Immature natural killer cell (primary cell): ENCODE measurements at places on chromosomes 16 and 17. TPM values are rescaled to one million over a fixed set of nuclear protein-coding genes. Genes with fewer than 3 reads are reported as not detected.

- DNase-seq = no peak
These were observed 198.0 kb upstream of the MAF start for GRCh38 chr16:79798416-79799053.

DNA sequence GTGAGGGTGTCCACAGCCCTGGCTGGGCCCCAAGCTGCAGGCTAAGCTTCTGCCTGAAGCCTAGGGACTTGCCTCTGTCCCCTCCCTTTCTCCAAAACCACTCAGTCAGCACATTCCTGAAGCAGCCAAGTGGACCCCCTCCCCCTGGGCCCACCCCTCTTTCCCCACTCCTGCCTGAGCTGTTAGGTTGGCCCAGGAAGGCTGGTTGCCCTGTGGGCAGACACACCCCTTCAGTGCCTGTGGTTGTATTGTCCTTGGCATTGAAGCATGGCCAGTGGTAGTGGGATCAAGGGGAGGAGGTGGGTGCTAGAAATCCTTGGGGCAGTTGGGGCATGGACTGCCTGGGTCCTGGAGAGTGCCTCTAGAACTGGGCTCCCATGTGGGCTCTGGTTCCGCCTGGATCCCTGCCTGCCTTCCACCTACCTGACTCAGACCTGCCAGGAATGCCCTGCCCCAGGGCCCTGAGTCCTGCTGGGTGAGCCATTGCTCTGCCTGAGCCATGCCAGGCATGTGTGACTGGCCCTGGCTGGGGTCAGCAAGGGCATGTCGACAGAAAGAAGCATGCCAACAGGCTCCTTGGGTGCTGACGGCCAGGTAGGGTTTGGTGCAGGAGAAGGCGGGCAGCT lies 2.1 kb downstream of the TRAF4 start:
- no peak for DNase-seq

GRCh38 chr16:12542818-12543699 lies 260.6 kb downstream of the CPPED1 start:
- no peak for DNase-seq

DNA sequence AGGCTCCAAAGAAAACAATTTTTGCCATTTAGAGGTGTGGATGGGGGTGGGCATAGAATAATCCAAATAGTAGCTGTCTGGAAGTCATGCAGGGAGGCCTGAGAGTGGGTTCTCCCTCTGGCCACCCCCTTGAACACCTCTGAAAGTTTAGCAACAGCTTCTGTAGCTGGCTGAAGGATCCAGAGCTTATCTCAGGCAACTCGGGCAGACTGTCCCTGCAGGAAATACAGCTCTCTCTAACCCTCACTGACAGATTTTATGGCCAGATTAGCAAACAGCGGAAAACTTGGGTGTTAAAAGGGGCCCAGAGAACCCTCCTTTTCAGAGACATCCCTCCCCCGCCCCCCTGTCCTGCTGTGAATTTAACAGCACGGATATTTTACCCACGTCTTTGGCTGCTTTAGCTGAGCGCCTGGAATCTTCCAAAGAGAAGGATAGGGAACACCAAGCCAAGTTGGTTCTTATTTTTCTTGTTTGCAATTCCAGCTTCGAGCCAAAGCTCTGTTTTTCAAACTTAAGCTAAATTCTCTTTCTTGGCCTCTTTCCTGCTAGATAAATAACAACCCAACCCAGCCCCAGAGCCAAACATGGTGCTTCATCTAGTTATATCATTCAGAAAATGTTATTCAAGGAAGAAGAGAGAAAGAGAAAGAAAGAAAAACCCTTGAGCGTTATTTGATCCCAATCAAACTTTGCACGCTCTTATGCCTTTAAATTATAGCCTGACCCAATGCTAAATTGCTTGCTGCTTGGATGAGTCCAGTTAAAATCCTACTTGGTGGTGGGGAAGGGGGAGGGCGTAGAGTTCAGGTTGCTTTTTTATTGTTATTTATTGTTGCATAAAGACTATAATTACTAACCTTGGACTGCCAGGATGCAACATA lies 2.3 kb upstream of the HOXB2 start:
- DNase-seq = no peak

DNA sequence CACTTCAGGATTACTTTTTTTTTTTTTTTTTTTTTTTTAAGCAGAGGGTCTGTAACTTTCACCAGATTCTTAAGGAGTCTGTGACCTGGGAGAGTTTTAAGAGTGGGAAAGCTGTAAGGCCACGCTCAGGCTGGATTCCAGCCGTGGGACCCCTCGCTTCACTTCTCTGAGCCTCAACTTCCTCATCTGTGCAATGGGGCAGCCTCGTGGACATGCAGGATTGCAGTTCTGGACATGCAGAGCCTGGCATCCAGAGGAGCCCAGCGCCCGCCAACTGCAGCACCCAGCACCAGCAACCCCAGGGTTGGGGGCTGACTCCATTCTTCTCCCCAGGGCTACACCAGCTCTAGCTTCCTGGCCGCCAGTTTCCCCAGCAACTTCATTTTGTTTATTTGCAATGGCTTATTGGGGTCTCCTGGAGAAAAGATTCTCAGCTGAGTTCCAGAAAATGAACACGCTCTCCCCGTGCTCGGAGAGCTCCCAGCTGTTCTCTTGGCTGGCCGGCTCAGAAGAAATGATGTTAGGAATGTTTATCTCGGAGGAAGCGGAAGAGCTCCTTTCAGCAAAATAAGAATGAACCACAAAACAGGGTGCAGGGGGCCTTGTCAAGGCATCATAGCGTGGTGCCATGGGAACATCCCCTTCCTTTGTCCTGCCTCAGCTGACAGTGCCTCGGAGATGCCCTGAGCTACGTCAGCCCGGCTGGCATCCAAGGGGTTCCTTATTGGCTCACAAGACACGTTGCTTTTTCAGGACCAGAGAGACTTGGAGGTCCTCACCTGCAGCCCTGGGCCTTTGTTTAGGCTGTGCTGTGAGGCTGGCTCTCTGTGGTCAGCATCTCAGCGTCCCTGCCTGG lies 22.9 kb upstream of the ZCCHC14 start:
- no peak for DNase-seq

- no peak for DNase-seq
These were observed at the start of gene WFIKKN2 for GRCh38 chr17:50835301-50836234. WFIKKN2 (plus strand) TSS chr17:50835586; CDS start chr17:50835938, 352 bp downstream.

DNA sequence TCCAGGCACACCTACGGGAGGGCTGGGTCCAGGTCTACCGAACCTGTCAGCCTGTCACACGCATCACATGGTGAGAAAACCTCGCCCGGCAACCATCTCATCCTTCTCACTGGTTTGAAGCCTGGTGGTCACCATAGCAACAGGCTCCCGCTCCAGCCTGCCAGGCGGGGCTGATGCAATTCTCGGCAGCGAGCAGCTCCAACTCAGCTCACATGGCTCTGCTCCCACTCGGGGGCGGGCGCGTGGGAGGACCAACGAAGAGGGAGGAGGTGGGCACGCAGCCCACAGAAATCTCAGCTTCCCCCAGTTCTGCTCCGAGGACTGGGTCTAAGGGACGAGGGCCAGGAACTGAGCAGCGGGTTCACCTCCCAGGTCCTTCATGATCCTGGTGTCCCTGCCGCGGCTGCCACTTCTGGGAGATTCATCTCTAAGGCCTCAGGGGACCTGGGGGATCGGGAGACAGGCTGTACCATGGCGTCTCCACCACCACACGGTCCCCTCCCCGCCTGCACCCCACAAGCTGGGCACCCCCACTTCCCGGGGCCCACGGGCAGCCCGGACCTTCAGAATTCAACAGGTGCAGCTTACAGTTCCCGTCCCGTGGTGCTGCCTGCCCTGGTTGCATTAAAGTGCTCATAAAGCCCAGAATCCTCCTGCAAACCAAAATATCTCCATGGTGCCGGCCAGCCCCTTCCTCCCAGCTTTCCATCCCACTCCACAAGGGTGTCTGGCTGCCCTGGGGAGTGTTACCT lies 25.8 kb downstream of the ABR start:
- DNase-seq = no peak

DNA sequence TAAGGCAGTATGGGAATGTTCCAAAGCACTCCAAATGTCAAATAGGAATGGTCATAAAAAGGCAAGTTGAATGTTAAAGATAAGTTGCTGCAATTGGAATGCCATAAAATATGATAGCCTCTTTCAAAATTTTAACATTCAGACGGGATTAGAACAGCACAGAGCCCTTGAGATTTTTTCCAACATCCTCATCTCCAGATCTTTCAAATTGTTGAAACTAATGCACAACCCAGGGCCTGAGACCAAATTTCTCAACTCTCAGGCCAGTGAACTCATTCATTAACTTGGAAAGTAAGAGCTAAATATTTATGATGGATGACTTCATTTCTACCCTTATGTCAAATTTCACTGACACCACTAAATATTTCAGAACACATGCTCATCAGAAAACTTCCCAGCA lies 346.5 kb upstream of the XYLT1 start:
- no peak for DNase-seq

DNA sequence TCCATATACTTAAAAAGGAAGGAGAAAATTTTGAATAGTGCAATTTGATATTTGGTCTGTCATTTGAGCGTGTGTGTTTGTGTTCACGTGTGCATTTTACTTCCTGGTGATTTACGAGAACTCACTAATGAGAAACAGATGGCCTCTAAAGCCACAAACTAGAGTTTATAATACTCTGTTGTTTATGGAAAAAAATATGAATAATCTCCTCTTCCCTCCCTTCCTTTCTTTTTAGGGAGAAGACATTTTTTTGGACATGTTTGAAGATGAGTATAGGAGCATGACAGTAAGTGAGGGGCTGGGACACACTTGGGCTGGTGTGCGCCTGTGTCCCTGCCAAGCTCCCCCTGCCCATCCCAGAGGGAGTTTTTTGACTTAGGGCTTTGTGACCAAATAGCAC lies 102.7 kb downstream of the CLEC16A start:
- no peak for DNase-seq

- DNase-seq = no peak
These were observed 109.6 kb downstream of the C16orf78 start for GRCh38 chr16:49483251-49483650.

GRCh38 chr17:72915625-72916081 lies 176.8 kb downstream of the SLC39A11 start:
- DNase-seq = no peak

- DNase-seq = no peak
These were observed 114.5 kb downstream of the BANP start for GRCh38 chr16:88065747-88066142.

DNA sequence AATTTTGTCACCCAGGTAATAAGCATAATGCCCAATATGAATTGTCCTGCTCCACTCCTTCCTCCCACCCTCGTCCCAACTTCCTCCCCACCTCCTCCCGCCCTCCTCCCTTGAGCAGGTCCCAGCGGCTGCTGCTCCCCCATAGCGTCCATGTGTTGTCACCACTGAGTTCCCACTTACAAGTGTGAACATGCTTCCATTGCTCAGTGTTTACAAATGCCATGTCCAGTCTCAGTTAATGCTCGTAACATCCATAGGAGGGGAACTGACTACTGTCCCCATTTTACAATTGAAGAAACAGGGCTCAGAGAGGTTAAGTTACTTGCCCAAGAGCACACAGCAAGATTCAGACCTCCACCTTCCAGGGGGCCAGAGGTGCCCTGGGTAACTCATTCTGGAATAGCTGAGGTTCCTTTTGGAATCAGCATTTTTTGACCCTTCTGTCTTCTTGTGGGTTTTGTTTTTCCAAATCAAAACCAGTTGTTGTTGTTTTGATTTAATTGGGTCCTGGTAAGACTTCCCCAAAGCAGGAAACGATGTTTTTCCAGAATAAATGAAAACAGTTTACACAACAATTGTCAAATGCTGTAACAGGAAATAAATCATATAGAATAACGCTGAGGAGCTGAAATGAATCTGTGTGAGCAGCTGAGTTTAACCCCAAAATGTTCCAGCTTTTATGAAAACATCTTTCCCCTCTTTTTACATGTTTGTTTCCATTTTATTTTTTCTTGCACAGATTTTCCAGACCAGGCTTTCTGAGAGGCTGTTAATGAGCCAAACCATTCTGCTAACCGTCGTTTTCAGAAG lies 73.9 kb downstream of the ZDHHC7 start:
- no peak for DNase-seq

DNA sequence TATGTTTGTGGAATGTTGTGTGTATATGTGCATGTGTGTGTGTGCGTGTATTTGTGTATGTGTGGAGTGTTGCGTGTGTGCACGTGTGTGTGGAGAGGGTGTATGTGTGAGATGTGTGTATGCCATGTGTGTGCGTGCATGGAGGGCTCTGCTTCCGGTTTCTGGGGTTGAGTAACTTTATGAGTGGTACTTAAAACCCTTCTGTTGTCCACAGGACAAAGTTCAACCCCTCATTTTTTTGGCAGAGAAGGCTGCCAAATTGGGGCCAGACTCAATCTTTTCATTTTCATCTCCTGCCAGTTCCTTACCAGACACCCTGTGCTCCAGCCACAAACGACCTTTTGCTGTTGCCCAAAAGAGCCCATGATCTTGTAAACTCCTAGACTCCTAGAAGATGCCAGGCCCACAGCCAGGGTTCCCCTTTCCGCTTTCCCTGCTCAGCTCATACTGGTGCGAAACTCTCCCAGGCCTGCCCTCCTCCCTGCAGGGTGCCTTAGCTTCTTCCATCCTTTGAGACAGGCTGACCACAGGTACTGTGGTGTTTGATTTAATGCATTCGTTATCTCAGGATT lies 100.2 kb downstream of the CMIP start:
- no peak for DNase-seq

The C1QL1 gene
- polyA plus RNA-seq = 0.20 TPM

The NEURL4 gene
- 0.58 TPM for polyA plus RNA-seq

The RAB11FIP4 gene
- polyA plus RNA-seq = 22.1 TPM

The NPIPA2 gene
- not detected for polyA plus RNA-seq

The CORO1A gene
- polyA plus RNA-seq = 1,680 TPM
